GM12891 (cell line): ENCODE measurements at places on chromosomes 1 and 21.

DNA sequence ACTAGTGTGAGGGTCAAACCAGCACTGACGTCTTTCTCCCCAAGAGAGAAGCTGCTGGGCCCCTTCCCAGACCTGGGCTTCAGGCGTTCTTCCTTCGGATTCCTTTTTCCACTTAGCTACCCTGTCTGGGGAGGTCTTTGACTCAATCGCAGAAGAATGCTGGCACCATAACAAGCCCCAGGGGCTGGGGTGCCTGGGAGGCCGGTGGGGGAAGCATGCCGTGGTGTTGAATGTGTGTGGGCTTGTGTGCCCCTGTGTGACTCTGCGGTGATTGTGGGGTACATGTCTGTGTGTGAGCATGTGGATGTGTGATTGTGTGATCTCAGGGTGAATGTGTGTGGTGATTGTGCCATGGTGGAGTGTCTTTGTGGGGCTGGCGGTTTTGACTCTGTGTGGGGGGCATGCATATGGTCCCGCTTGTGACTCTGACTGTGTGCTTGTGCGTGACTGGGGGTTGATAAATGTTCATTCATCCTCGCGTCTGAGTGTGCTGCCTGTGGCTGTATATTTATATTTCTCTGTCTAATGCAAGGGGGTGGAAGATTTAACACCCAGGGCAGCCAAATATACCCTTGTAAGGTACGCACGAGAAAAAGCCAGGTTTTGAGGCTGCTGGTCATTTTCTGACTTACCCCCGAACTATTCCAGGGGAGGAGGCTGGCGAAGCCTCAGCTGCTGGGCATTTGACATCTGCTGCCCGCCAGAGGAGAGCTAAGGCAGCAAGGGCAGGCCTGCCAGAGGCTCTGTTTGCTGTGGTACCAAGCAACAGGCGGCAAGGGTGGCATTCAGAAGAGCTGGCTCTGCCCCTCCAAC, 1.1 kb upstream of the SYNC start:
- DNase-seq = no peak

DNA sequence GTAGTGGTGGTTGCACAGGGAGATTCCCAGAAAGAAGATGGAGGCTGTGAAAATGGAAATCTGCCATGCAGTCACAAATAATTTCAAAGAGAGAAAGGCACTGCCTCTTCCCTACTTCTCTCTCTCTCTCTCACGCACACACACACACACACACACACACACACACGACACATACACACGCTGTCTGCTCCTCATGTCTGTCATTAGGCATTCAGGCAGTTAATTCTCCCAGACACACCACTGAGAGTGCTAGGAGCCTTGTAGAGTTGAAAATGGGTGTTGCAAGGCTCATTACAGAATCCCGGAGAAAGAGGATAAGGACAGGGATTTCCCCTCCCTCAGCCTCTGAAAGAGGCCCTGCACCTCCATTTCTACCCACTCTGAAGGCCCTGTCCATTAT, 47.8 kb upstream of the LRRN2 start:
- no peak for DNase-seq

GRCh38 chr1:215056584-215056983, 26.0 kb upstream of the KCNK2 start:
- DNase-seq = no peak

DNA sequence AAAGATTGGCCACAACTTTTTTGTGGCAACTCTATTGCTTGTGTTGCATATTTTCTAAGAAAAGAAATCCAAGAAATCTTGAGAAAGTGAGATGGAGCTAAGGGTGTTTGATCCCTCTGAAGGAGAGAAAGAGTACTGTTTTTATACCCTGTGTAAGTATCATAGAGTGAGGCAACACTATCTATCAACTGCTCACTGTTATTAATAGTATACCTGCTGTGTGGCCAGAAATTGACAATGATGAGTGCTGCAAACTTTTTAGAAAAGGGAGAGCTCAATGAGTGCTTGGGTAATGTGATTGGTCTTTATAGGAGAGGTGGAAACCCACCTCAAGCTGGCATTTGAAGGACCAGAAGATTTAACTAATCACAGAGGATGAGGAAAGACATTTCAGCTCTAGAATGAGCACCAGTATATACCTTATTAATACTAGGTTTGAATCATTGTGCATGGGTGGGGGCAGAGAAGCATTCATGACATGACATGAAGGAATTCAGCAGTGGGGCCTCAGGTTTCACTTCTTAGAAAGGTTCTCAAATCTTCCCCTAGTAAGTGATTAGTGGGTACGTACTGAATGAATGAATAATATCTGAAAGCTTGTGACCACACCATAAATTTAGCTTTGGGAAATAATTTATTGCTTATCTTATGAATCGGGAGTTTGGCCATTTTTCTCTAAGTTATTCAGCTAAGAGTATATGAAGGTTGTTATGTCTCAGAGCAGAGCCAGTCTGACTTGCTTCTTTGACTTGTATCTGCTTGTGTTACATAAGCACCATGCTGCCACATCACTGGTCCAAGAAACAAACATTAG, 169.2 kb upstream of the SGIP1 start:
- DNase-seq = no peak

DNA sequence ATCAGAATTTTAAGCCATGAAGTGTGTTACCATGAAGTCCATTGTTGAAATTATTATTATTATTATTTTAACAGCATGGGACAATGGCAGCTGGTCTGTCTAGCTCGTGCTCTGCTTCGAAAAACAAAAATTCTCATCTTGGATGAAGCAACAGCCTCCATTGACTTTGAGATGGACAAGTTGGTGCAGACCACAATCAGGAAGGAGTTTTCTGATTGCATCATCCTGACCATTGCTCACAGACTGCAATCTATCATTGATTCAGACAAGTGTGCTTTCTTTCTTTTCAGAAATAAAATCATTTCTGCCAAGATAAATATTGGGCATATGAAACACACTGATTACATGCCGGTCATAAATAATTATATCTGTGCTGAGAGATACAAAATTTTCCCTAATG, 21.0 kb downstream of the HSPA13 start:
- no peak for DNase-seq

- no peak for DNase-seq
Measured at GRCh38 chr21:34181431-34182039, 108.2 kb downstream of the MRPS6 start.

DNA sequence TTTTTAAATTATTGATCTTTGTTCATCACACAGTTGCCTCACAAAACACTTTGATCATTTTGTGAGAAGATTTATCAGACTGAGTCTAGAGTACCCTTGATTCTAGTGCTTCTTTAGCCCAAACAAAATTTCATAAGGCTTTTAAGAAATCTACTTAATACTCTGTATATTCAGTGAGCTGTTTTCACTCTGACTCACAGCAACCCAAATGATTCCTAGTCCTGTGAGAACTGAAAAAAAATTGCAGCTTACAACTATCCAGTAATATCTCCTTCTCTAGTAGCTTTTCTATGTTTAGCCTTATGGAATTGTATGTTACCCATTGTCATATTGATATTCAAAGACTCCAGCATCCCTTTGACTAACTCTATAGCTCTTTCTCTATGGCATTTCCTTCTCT, 915.6 kb downstream of the AMY1C start:
- no peak for DNase-seq

- DNase-seq = peak; percentile 47
Measured at GRCh38 chr1:225851805-225852204, 30.4 kb downstream of the TMEM63A start.

- DNase-seq = no peak
Measured at GRCh38 chr1:201945157-201945556, 1.2 kb downstream of the LMOD1 start.

- no peak for DNase-seq
Measured at GRCh38 chr1:65420590-65421350, at the start of the genes LEPR and LEPROT. LEPR (plus strand) TSS chr1:65420668; CDS start chr1:65565566, 144,898 bp downstream. LEPROT (plus strand) TSS chr1:65420668; CDS start chr1:65420725, 57 bp downstream.
